NT2/D1 (cell line): ENCODE measurements at places on chromosomes 7 and 10.

DNA sequence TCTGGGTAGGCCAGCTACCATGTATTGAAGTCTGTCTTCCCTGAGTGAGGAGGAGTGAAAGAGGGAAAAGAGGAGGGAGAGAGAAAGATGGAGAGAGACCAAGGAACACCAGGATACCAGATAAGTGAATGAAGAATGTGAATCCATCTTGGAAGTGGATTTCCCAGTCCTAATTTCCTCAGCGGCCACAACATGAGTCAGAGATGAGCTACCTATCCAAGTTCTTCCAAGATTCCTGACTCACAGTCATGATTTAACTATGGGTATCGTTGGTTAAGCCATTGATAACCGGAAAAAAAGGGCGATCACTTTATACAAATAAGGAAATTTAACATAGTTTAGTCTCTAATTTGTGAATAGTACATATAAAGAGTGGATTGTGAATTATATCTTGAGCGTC is 561.8 kb downstream of the ATRNL1 start:
- no peak for DNase-seq

- DNase-seq = no peak
Measured at GRCh38 chr7:148905093-148905666, 21.1 kb upstream of the EZH2 start.

DNA sequence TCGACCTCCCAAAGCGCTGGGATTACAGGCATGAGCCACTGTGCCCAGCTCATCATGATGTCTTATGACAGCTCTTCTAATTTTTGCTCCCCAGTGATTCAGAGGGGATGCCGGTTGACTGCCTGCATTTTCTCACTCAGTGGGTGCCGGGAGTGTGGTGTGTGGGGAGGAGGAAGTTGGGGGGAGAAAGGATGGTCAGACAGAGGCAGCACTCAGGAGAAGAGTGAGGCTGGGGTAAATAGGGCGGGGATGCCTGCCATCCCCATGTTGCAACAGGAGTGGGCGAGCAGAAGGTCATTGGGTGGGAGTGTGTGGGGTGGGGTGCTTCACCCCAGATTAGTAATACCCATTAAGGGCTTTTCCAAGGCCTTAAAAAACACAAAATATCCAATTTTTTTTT is 3.5 kb upstream of the CCL24 start:
- no peak for DNase-seq

GRCh38 chr7:12584930-12585329 is 14.4 kb downstream of the SCIN start:
- no peak for DNase-seq

GRCh38 chr7:116859323-116859722 is 3.1 kb upstream of the CAPZA2 start:
- no peak for DNase-seq
